Fibroblast of skin of left quadriceps (primary cell): ENCODE measurements at places on chromosomes 12 and 14.

GRCh38 chr12:4320497-4320852, 538 bp upstream of the TIGAR start:
- DNase-seq: no peak

DNA sequence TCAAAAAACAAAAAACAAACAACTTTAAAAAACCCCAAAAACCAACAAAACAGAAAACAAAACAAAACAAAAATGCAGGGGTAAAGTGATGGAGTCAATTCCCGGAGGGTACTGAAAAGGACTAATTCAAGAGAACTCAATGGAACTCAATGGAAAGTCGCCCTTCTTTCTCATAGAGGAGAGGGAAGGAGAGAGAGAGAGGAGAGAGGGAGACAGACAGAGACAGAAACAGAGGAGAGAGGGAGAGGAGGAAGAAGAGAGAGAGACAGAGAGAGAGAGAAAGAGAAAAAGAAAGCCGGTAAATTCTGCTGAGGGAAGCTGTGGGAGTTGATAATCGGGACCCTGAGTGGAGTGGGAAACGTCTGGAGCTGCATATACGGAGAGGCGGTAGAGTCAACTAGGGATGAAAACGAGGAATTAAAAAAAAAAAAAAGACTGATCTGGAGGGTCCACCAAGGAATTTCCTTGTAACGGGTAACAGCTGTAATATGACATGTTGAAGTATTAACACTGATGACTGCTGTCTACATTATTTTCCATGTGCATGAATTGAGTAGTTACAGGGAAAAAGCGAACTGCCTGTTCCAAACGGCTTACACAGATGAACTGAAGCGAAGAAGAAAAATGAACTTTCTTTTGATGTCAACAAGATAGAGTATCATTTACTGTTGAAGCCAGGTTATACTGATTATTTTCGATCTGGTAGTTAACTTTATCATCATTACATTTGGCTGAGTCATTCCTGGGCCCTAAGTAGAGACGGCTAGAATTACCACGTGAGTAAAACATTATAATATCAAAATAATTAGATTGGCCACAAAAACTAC, 934 bp upstream of the ZC2HC1C start:
- no peak for DNase-seq

- no peak for DNase-seq
These were observed at the start of gene ANKLE2 for GRCh38 chr12:132761032-132761920. Gene ANKLE2 (minus strand): TSS chr12:132761832. CDS start chr12:132761798, 34 bp downstream.

DNA sequence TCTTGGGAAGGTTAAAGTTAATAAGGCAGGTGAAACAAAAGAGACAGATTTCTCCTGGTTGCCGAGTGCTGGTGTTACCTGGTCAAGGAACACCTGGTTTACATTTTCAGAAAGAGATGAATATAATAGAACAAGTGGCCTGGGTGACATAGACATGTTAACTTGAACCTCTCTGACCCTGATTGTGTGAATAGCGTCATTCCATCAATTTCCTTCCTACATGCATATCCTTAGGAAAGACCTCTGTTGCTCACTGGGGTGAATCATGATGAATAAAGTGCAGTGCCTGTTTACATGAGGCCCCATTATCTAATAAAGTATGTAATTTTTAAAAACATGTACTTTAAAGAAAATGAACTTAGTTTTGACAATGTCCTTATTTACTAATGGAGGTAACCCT, 1822.9 kb upstream of the FLRT2 start:
- no peak for DNase-seq

DNA sequence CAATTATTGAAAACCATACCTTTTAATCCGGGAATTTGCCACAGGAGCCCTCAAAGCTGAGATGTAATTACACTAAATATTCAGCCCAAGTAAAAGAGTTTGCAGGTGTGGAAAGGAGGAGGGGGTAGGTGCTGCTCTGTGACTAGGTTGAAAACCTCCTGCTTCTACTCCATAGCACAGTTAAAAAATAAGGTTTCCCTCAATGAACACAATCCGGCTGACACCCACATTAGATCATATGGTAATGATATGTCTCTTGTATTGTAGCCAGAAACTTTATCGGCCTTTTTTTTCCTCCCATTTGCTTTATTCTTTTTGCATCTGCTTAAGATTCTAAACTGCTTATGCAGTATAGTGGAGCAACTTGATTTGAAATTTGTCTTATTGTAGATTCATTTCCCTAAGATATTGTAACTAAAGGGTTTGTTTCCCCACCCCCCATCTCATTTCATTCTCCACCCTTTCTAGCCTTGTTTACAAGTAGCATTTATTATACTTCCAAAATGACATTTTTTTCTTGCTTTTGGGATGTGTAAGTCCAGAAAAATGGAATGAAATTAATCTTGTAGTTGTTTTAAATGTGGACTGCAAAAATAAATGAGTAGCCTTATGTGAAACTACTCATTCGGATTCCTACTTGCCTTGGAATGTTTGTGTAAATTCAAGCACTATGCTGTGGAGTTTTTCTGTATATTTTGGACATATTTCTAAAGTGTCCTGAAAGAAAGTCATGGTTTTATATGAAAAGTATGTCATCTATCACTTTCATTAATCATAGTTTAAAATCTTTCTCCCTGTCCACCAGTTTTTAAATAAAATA, at the start of gene DCN:
Gene DCN (minus strand): TSS at position 182 of the 820 bp plus-strand sequence. CDS start 4,265 bp downstream, outside the sequence.
- DNase-seq: peak; percentile 37

GRCh38 chr14:26917086-26917485, 319.3 kb upstream of the NOVA1 start:
- DNase-seq: peak; percentile 32
